NCI-H460 (cell line): ENCODE measurements at places on chromosomes 6 and 20.

- DNase-seq, result peak; percentile 66
Measured at GRCh38 chr20:50580016-50580747, 70.0 kb downstream of the PTPN1 start.

DNA sequence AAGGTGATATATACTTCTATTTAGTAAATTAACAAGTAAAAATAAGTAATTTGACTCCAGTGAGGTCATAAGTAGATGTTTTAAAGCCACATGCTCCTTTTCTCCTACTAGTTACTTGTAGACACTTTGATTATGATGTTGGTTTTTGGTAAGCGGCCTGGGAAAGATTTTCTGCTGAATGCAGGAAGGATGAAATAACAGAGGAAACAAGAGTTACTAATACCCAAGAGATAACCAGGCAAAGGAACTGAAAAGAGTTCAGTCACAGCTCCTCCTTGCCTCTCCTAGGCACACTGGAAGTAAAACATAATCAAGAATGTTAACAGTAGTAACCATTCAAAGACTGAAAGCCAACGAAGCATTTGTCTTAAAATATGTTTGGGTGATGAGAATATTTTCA is 203.3 kb downstream of the RNGTT start:
- no peak for DNase-seq

GRCh38 chr6:82987951-82988350 is 77.7 kb downstream of the UBE3D start:
- DNase-seq, result no peak

DNA sequence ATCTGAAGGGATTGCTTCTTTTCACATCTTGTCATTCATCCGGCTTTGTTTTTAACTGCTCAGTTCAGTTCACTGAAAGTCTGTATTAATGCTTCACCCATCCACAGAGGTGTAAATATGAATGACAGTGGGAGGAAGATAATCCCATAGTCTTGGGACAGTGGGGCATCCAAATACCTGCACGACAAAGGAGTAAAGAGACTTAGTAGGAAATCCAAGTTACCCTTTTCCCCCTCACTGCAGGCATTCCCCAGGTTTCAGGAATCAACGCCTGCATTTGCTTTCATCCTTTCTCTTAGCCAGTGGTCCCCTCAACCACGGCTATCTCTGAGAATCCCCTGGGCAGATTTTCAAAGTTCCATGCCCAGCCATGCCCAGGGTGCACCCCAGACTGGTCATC is 110.2 kb downstream of the MYLK4 start:
- no peak for DNase-seq

DNA sequence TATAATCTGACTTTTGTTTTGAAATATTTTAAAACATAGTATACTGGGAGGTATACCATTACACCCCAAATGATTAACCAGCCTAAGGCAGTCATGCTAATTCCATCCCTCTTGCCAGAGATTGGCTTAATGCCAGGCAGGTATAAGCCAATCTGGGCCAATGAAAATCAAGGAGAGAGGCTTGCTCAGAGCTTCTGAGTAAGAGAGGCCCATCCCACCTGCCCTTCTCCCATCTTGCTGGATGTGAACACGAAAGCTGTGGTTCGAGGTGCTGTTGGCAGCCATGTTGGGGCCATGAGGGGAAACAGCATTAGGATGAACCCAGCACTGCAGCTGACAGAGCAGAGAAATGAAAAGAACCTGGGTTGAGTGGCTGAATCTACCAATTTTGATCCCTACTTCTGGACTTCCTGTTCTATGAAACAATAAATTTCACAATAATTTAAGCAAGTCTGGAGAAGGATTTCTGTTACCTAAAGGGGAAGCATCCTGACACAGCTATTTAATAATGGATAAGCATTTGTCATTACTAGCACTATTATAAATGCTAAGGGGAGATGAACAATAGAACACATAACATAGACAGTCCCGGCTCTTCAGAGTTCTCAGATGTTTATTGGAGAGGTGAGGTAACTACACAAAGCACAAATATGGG is 152.3 kb downstream of the CDC5L start:
- DNase-seq, result no peak

DNA sequence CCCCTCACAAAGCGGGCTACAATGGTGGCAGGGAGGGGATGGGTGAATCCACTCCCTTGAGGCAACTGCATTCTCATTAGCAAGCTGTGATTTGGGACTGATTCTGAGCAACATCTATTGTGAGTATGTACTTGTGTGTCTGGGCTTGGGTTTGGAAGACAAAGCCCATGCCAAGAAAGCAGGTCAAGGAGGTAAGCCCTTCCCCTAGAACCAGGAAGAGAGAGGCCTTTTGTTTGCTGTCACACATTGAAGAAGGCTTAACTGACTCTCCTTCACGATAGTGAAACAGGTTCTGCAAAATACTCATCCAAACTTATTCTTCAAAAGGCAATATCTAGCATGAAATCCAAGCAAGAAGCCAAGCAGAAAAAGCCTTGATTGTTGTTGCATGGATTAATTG is 403.1 kb upstream of the ID4 start:
- no peak for DNase-seq

DNA sequence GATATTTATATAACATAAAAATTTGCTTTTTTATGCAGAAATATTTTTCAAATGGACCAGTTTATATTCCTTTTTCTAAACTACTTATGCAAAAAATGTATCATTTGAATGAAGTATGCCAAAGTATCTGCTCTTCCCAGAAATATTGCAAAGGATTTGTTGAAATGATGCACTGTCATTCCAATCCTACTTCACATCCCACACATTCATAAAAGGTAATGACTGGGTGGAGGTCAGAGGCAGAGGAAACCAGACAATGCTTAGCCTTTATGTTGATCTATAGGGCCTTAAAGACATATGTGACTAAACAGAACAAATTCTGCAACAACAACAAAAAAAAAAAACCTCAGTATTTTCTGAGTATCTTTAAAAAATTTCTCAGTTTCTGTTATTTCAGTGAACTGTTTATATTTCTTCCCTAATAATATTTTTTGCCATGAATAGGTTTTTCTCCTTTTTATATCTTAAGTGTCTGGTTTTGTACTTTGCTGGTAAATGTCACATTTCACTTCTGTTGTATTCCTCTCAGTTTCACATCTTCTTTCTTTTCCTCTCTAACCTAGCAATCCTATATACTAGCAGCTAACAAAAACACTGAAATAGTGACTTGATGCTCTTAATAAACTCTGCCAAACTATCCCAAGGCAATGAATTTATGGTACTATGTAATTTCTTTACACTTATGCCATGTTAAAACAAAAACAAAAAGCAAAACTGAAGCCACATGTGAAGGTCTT is 374.1 kb downstream of the BCKDHB start:
- DNase-seq, result no peak

GRCh38 chr6:4997862-4998261 is 6.0 kb downstream of the RPP40 start:
- DNase-seq, result no peak

DNA sequence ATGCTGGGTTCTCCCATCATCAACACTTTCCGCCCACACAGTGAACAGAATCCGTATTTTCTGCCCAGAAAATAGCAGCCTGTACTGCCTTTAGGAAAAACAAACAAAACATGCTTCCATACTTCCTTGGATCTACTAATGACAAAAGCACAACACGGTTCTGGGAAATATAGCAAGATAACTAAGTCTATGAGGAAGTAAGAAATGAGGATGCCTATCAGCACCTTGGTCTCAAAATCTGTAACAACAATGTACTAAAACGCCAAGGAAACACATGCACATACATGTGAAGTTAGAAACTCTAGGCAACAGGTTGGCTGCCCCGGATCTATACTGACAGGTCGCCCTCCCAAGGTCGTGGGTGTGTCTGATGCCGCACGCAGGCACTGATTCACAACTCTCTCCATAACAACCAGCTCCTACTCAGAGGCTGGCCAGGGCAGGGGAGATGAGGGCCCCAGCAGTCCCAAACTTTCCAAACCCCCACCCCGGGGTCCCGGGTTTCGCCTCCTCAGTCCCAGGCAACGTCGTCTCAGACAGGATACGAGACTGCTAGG is 710 bp downstream of the BTBD9 start:
- no peak for DNase-seq

DNA sequence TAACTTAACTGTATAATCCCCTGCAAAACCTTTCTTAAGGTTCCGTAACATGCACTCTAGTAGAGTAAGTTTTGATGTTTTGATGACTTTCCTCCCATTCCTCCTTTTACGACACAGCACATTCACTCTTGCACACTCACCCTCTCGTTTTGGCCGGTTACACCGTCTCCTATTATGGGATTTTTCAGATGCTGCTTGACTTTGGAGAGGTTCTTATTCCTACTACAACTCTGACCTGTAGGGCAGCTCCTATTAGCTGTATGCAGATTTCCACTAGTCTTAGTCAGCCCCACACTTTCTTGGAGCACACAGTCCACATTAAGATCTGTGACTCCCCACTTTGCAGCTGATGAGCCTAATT is 223.7 kb upstream of the SYNCRIP start:
- no peak for DNase-seq

- no peak for DNase-seq
Measured at GRCh38 chr6:20211037-20211940, 980 bp downstream of the MBOAT1 start.

GRCh38 chr20:11376420-11376819 is 541.3 kb upstream of the BTBD3 start:
- DNase-seq, result no peak

GRCh38 chr6:33856655-33857054 is 52.9 kb upstream of the MLN start:
- no peak for DNase-seq

GRCh38 chr6:162249907-162250642 is 477.5 kb downstream of the PRKN start:
- no peak for DNase-seq

DNA sequence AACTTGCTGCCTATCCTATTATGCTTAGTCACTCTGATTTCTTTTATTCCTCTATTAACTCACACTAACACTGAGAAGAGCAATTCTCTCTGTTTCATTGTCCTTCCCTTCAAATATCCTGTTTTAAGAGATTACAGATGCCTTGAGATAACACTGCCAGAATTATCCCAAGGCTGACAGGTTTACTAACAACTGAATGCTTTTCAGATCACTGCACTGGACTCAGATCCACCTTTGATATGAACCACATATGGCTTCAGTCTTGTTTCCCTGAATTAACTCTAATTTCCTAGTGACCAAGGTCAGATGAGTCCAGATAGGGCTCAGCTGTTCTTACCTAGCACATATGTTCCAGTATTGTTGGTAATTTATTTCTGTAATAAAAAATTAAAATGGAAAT is 633.1 kb downstream of the GRIK2 start:
- no peak for DNase-seq

- no peak for DNase-seq
Measured at GRCh38 chr6:153368131-153368530, 237.0 kb upstream of the RGS17 start.

DNA sequence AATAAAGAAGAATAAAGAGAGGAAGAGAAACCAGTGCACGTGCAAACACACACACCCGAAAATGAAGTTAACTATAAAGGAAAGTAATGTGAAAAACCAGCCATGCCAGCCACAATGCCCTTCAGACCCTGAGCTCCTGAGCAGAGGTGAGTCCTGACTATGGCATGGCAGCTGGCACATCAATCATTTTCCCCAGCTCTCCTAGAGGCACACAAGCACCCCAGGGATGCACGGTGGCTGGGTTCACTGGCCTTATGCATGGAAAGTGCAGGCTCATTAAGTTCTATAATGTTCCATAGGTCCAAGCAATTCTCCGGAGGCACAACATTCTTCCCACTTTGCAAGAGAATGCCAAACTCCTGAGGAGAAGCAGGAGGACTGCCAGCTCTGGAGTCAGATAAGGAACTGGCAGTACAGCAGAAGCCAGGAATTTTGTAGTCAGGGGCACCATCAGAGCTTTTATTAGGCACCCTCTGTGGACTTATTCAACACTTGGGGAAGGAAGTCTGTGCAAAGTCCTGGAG is 175.0 kb upstream of the PRDM1 start:
- DNase-seq, result no peak

DNA sequence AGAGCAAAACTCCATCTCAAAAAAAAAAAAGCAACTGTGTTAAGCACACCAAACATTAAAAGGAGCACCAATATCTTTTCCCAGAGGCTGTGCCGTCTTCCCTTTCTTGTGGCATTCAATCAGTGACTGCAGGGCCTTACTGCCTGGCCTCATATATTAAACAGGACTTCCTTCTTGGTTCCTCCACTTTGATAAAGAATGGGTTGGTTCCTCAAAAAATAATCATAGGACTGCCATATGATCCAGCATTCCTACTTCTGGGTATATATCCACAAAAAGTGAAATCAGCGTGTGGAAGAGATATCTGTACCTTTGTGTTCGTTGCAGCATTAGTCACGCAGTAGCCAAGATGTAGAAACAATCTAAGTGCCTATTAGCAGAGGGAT is 40.3 kb upstream of the GFOD1 start:
- no peak for DNase-seq

GRCh38 chr20:34974246-34974645 is 18.6 kb downstream of the MYH7B start:
- no peak for DNase-seq

DNA sequence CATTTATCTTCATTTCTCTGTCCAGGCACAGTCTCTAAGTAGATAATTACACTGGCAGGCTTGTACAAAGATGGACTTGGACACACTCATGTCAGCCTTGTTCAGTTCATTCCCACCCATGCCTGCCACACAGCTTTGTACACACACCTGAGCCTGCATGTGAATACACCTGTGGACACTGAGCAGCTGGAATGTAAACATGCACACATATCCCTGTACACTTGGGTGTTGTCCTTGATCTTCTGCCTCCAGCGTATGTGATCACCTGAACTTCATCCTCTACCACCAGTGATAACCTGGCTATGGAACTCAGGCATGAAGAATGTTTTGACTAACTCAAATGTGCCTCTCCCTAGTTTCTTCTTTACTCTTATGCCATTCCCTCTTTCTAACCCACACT is 190.6 kb downstream of the DHX35 start:
- no peak for DNase-seq

DNA sequence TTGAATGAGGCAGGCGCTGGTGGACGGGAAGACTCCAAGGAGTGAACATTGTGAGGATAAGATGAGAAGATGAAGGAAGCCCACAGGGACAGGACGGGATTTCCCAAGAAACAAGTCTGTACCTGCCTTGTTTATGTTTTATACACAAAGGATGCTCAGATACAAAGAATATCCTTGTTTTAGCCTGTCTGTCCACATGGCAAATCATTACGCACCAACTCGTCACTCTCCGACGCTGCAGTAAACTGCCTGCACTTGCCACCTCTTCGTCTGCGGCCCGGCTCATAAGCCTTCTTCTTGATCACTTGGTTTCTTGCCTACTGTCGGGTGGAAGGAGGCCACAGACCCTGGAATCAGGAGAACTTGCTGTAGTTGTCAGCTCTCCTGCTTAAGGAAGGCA is 85.4 kb downstream of the CD83 start:
- DNase-seq, result no peak

DNA sequence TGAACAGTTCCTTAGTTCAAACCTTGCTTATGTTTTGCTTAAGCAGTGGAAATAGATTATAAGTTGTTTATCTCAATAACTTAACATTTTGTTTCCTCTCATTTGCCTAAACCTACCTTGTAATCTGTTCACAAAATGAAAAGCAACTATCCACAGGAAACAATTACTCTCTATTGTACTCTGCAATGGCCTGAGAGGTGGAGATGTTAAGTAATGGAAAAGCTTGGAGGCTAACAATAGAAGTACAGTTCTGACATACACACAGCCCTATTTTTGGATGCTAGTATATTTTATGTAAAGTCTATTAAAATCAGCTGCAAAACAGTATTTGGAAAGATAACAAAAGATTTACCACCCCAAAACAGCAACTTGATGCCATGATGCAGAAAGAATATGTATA is 82.1 kb downstream of the TINAG start:
- no peak for DNase-seq

- no peak for DNase-seq
Measured at GRCh38 chr20:47429409-47429808, 72.3 kb upstream of the NCOA3 start.
